Sigmoid colon (tissue), 7 donors: ENCODE measurements at places on chromosomes 11 and 22.

- DNase-seq = no peak
Measured at GRCh38 chr11:95228081-95228749, 2.8 kb downstream of the SESN3 start.

DNA sequence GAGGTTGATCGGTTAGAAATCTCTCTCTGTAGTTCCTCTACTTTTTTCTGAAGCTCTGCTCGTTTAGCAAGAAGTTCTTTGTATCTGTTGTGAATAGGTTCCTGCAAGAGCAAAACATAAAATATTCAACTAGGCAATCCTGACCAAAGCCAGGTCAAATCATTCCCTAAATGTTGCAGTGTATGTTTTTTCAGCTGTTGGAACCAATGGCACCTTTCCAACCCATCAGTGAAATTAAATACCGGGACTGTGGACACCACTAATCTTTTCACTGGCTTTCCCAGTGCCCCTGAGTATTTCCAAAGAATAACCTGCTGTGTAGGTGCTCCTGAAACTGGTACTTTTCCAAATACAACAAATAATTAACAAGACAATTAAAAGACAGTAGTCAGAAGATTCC lies 45.1 kb downstream of the CEP57 start:
- no peak for DNase-seq

DNA sequence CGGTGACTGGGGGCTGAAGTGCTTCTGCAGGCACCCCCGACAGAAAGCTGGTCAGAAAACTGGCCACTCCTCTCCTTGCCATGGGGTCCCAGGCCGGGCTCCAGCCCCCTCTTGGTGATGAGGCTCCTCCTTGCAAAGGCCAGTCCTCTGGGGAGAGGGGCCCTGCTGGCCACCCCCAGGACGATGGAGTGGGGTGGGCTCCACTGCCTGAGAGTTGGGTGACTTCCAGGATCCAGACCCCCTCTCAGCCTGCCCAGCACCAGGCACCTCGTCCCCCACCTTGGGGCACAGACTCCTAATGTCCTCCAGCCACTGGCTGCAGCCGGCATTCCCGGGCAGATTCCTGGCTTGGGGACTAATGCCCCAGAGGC lies 441 bp upstream of the RPS6KA4 start:
- no peak for DNase-seq

- DNase-seq = no peak
Measured at GRCh38 chr11:72595292-72595684, 78.9 kb downstream of the PDE2A start.

DNA sequence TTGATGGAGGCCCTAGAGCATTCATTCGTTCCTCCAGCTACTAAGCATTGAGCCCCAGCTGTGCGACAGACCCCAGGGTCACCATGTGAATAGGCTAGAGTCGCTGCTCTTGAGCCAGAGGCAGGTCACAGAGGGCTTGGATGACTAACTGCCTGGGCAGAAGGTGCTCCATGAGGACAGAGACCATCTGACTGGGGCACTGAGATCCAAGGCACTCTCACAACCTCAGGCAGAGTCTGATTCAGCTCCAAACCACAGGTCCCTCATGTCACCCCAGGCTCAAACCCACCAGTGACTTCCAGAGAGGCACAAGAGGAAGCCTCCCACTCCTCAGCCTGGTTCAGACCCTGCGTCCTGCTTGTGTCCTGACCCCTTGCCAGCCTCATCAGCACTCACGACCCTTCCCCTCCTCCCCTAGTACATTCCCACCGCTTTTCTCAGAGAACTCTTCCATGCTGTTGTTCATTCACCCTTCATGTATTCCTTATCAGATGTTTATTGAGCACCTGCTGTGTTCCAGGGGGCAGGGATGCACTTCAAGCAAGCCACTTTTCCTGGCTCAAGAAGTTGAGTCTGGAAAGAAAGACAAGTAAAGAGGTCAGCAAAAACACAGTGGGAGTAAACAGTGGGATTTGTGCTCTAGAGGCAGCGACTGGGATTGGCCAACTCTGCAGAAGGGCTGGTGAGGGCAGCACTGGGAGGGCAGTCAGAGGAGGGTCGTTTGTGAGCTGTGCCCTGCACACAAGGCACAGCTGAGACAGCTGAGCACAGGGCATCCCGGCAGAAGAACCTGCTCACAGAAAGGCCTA lies 9.3 kb downstream of the OAF start:
- DNase-seq = no peak
